Stimulated activated CD4-positive, alpha-beta T cell treated with anti-CD3 and anti-CD28 coated beads, TNF-alpha, amount 100 ng/mL, for 4 hours (primary cell): ENCODE measurements at places on chromosomes 2 and 18.

DNA sequence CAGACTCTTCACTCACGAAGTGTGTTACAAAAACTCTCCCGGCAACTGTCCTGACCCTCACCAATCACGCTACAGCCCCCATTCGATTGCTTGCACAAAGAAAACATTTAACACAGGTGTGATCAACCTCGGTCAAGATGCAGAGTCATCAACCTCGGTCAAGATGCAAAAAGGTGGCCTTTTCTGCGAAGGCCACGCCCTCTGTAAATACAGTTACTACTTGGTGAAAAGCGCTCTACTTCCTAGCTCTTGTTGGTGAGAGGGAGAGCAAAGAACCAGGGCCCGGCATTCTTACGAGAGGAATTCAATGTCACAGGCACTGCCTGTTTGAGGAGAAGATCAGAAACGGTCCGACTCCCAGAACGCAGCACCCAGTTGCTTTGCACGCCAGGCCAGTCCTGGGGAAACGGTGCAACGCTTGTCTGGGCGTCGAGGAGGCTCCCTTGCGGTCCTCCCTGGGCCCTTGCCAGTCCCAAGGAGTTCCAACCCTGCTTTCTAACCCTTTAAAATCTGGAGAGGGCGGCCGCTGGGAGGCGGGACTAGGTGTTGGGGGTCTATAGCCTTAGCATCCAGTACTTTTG, 1.9 kb downstream of the PIEZO2 start:
- no peak for DNase-seq

GRCh38 chr2:120793682-120794403, 58.2 kb downstream of the GLI2 start:
- DNase-seq, result no peak

GRCh38 chr18:40852406-40852805, 1102.6 kb upstream of the PIK3C3 start:
- no peak for DNase-seq

DNA sequence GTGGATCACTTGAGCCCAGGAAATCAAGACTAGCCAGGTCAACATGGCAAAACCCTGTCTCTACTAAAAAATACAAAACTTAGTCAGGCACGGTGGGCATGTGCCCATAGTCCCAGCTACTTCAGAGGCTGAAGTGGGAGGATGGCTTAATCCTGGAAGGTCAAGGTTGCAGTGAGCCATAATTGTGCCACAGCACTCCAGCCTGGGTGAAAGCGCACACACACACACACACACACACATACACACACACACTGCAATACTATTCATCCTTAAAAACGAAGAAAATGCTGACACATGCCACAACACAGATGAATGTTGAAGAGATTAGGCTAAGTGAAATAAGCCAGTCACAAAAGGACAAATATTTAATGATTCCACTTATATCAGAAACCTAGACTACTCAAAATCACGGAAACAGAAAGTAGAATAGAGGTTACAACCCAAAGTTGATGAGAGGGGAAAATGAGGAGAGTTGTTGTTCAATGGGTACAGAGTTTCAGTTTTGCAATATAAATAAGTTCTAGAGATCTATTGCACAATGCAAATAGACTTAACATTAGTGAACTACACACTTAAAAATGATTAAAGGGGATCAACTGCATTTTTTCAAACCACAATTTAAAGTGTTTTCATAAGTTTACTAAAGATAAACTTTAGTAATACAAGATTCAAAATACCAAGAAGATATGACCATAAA, 114.5 kb downstream of the USP34 start:
- no peak for DNase-seq

- DNase-seq, result no peak
Measured at GRCh38 chr2:196314780-196315179, 143.4 kb upstream of the STK17B start.

- DNase-seq, result no peak
Measured at GRCh38 chr2:234542742-234543141, 45.9 kb upstream of the ARL4C start.

DNA sequence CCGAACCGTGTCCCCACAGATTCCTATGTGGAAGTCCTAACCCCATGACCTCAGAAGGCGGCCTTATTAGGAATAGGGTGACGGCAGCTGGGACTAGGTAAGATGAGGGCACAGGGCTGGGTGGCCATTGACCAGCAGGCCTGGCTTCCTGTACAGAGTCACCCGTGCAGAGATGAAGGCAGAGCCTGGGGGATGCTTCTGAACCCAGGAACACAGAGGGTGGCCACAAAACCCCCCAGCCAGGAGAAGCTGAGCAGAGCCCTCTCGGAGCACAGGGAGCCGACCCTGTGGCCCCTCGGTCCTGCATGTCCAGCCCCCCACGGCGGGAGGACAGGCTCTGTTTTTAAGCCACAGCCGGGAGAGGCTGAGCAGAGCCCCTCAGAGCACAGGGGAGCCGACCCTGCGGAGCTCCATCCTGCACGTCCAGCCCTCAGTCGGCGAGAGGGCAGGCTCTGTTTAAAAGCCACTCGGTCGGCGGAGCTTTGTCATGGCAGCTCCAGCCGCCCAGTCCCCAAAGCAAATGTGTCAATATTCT, 2.7 kb downstream of the PDCD1 start:
- no peak for DNase-seq

- no peak for DNase-seq
Measured at GRCh38 chr2:42843611-42844010, 51.2 kb upstream of the HAAO start.

- no peak for DNase-seq
Measured at GRCh38 chr2:230717600-230717999, 5.0 kb downstream of the CAB39 start.

- DNase-seq, result no peak
Measured at GRCh38 chr2:202555356-202555755, 79.4 kb upstream of the FAM117B start.

DNA sequence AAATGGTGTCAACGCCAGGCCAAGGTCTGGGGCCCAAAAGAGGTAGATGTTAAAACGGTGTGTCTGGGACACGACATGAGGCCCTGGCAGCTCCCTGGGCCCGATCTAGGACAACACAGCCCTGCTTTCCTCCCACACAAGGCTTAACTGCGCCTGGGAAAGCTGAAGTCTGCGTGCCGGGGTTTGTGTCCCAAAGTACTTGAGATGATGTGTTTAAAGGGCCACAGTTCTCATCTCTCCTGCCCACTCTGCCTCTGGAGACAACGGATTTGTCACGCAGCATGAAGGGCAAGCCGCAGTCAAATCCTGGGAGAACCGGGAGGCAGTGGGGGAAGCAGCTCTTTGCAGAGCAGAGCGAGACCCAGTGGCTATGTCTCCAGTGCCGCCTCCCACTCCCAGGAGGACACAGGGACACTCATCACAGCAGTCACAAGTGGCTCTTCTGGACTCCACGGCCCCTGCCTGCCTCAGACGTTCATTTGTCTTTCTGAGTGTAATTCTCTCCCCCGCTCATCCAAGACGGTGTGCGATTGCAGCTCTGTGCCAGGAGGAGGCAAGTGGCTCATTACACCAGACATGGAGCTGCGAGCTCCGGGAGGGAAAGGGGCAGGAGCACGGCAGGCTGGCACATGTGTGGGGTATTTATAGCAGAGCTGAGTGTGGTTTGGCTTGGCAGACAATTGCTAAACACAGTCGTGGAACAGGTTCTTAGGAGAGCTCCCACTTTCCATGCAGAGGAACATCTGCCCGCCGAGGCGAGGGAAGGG, 57.7 kb upstream of the SEMA4C start:
- DNase-seq, result no peak

GRCh38 chr2:156517419-156517818, 81.2 kb downstream of the GPD2 start:
- DNase-seq, result no peak

DNA sequence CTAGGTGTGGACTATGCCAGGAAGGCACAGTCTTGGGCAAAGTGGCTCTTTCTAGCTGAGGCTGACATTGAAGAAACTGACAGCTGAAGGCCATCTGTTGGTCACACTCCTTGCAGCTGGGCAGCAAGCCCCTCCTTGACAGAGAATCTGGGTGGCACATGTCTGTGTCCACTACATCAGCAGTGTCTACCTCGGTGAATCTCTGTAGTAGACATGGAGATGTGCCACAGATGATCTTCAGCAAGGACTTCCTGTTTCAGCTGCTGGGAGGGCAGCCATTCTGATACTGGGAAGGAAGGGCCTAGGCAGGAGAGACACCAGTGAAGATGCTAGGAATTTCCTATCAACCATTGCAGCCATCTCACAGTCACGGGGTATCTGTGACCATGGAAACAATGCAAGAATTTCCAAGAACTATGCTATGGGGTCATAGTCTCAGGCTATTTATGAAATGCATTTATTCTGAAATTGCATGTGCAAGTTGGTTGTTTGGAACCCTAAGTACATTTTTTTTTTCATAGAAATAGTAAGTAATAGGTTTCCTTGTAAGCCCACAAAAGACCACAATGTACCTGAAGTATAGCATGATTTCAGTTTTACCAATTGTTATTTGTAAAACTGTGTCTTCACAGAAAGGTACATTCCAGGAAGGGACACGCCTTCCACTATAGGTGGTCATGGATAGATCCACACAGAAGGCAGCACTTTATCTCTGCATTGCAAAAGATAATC, 63.8 kb upstream of the DARS1 start:
- no peak for DNase-seq

- DNase-seq, result no peak
Measured at GRCh38 chr2:214481204-214481603, 70.3 kb downstream of the VWC2L start.

- DNase-seq, result no peak
Measured at GRCh38 chr2:227397562-227397961, 9.8 kb upstream of the SCYGR1 start.

DNA sequence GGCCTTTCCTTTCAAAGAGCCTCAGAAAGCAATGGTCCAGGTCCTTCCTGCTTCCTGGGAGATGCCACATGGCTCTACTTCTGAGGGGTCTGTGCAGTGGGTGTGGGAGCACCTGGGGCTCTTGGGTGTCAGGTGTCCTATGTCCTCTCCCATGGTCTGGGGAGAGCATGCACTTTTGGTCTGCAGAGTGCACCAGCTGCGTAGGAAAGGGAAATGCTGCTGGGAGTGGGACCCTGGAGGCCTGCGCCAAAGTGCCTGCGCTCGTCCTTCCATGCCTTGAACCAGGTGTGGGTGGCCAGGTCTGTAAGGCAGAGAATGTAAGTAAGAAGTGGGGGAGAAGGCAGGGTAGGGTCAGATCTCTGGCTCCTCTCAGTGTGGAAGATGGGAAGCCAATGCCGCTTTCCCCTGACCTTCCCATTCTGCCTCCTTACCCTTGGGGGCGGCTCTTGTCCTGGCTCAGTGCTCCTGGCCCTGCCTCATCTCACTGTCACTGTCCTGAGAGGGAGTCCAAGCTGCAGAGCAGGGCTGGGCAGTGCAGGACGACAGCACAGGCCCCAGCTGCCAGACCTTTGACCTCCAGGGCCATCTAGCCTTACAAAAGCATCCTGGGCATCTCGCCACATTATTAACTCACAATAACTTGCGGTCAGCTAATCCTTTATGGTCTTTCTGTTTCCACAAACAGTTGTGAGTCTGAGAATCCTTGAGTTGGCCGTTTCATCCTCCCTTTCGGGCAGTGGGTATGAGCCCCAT, 6.6 kb upstream of the PROM2 start:
- DNase-seq, result no peak

DNA sequence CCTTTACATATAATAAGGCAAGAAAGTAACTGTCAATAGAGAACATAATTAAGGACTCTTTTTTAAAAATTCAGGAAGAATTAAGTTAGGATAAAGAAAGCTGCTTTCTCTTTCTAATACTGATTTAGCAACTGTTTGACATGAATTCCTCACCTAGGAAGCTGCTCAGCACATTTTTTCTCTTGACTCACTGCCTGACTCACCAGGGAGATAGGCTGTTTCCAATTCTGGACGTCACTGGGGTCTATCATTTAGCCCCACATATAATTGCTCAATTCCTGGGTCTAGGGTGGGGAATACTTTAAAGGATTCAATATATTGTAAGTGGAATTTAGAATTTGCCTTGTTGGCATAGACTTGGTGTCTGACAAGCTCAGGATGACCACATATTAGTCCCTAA, 50.8 kb upstream of the UGP2 start:
- DNase-seq, result no peak

DNA sequence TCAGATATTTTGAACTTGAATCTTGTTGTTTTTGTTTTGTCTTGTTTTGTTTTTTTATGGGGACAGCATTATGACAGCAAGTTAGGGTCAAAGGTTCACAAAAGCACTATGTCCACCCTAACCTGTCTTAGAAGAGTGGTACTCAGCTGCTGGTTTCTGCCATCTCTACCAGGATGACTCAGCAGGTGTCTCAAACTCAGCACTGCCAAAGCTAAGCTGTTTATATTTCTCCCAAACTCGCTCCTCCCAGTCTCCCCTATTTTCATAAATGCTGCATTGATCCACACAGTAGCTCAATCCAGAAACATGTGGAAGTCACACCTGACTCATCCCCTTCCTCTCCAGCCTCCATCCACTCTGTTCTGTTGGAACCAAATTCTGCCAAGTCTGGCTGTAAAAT, 134.9 kb downstream of the ZBTB7C start:
- no peak for DNase-seq

DNA sequence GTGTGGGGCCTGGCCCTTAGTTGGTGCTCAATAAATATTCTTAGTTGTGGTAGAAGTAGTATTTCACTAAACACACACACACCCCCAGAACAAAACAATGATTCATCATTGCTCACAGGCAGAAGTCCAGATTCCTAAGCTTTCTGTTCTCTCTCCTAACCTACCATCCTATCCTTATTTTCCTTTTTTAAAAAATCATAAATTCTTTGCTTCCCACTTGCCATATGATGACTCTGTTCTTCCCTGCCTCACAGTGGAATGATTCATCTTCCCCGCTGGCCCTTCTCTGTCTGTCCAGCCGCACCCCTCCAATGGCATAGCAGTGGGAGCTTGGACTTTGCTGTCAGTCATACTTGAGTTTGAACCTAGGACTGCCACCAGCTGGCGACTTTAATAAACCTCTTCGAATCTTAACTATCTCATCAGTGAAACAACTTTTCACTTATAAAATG, 5.2 kb downstream of the EML6 start:
- no peak for DNase-seq

DNA sequence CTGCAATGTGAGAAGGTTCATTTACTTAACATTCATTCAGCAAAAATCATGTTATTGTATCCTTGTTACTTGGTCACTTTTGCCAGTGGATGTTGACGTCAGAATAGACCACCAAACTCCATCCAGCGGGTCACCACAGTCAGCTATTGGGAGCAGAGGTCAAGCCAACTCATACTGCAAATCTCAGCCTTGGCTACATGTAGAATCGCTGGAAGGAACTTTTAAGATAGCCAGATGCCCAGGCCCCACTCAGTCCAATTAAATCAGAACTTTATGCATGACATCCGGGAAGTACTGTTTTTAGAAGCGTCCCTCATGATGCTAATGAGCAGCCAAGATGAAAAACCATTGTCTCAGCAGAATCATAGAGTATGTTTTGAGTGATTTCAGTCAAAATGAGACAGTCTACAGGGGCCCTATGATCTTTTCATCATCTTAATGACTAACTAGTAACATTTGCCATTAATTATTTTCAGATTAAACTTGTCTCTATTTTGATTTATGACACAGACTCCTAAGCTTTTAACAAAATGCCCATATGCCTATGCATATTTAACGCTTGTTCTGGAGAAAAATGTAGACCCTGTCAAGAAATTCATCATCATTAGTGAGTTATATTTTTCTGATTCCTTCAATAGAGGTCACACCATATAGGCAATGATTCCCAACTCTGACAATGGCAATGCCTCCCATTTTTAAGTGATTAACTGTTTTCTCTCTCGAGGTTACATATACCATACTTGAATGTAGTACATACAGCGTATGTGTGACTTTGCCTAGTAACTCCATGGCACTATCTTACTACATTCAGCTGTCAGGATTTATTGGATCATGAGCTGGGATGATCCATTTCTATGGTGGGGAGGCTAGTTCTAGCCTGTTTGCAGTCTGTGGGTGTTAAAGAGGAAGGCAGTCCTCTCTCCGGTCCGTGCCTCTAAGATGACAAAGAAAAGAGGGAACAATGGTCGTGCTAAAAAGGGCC, 63.7 kb upstream of the CCBE1 start:
- DNase-seq, result no peak
